ENCODE measurements at places on chromosomes 5 and 9.

- no peak for DNase-seq
These were observed 38.3 kb upstream of the ADRA1B start for GRCh38 chr5:159877894-159878448.

DNA sequence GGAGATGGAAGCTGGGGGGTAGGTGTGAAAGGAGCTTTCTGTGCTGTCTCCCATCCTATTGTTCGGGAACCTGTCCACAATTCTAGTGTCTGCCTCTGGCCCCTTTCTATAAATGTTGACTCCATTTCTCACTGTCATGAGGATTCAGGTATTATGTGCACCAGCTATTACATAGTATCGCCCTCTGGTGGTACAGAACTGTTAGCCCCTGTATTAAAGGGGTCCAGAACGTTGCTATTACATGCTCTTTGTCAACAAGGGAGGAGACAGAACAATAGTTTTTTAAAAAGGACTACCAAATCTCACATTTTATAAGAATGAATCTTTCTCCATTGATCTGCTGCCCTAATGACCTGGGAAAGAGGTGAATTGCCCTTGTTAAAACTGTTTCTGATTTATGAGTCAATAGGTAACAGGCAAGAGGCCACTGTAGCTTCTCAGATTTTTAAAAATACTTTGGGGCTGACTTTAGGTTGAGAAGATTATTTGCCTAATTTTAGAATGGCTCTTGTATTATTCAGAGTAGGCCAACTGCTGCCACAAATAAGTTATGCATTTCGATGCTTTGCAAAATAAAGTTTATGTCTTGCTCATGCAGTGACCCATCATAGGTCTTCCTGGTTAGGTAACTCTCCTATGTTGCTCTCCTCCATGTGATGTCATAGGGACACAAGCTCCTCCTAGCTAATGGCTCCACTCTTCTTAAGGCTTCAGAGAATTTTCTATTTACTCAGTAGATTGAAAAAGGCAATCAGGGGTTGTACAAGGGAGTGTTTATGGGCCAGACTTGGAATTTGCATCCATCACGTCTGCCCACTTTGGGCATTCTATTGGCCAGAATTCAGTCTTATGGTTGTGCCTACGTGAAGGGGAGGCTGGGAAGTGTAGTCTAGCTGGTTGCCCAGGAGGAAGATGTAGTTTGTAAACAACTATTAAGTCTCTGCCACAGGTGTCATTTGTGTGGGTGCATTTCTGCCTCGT lies 20.8 kb downstream of the DCANP1 start:
- DNase-seq = no peak

GRCh38 chr9:22103685-22104575 lies 94.8 kb upstream of the CDKN2B start:
- no peak for DNase-seq

- DNase-seq = no peak
These were observed 286.4 kb downstream of the GADD45G start for GRCh38 chr9:89891221-89891590.

GRCh38 chr9:90813046-90813445 lies 11.4 kb downstream of the SYK start:
- no peak for DNase-seq

Measured in T-helper 22 cell (primary cell).